Endothelial cell of umbilical vein (primary cell): ENCODE measurements at places on chromosomes 7 and 10. TPM values are rescaled to one million over a fixed set of nuclear protein-coding genes. Genes with fewer than 3 reads are reported as not detected.

DNA sequence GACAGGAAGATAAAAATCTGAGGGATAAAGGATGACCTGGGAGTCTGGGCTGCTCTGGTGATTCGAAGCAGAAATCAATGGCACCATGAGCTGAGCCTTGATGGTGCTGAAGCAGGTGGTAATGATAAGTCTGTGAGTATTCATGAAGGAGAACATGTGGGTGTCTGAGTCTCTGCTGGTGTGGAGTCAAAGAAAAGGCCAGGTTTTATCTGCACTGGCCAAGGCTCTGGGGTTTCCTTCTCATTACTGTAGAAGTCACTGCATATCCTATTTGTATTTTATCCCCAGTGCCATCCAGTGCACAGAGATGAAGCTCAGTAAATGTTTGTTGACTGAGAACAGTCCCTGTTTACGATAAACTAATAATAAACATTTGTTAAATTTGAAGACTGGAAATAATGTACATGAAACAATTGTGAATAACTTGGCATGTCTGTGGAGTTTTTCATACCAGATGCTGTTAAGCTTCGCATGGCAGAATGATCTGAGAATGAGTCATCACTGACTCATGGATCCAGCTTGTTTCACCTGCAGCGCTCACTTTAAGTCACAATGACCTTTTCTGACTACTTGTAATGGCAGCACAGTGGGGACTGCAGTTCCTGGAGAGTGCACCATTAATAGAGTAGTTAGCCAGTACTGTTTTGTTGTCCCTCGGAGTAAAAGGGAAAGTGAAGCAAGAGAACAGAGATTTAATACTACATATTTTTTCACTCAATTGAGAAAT, 538.5 kb downstream of the HTR7 start:
- peak; percentile 92 for DNase-seq

DNA sequence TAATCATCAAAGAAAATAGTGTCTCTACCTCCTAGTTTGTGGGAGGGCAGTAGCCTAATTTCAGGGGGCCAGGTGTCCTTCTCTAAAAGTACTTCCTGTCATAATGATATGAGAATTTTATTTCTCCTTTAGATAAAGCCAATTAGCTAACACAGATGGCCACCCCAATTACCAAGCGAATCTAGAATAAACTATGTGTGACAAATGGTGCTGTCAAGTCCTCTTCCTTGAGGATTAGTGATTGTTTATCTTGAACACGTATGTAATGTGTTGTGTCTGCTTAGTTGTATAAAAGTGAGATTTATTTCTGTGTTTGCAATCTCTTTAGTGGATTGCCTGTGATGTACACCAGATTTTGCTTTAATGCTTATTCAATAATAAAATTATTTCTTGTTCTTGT, 1120.0 kb downstream of the SORCS1 start:
- DNase-seq = no peak

DNA sequence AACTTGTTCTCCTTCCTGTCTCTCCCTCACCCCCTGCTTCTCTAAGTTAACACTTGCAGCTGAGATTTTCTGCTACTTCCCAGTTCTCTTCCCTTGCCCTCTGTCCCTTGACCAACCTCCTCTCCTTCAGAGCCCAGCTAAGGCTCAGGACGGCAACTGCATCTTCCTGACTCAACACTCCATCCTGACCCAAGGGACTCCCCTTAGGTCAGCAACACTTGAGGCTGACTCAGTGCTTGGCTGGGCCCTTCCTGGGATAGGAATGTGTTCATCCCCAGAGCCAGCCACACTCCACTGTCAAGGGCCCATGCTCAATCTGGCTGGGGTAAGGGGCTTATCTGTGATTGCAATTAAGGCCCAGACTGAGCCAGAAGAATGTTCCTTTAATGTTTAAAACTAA, 3.4 kb downstream of the CALHM2 start:
- peak; percentile 35 for DNase-seq

DNA sequence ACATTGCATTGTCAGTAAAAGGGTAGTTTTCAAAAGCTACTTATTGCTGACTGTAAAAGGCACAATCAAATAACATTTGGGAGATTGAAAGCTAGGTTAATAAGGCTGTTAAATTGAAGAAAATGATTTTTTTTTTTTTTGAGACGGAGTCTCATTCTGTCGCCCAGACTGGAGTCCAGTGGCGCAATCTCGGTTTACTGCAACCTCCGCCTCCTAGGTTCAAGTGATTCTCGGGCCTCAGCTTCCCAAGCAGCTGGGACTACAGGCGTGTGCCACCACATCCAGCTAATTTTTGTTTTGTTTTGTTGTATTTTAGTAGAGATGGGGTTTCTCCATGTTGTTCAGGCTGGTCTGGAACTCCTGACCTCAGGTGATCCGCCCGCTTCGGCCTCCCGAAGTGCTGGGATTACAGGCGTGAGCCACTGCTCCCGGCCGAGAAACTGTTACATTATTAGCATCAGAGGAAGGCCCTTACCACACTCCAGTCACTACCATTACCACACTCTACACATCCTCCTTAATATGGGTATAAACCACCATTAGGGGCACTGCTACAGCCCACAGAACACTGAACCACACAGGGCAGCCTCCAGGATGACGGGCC, 1.0 kb downstream of the CYP51A1 start:
- DNase-seq = peak; percentile 7

DNA sequence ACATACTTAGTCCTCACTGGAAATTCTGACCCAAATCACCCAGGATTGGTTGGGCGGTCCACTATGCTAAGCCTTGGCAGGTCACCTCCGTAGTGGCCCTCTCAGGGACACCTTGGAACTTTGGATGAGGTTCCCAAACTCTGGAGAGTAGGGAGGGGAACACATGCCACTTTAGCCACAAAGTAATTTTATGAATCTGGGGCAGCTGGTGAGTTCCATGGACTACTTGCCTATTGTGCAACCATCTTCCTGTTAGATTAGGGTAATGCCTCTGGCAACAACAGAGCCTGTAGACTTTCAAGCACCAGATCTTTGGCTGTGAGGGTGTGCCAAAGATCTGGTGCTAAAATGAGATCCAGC, 77.7 kb downstream of the ITGB8 start:
- no peak for DNase-seq

DNA sequence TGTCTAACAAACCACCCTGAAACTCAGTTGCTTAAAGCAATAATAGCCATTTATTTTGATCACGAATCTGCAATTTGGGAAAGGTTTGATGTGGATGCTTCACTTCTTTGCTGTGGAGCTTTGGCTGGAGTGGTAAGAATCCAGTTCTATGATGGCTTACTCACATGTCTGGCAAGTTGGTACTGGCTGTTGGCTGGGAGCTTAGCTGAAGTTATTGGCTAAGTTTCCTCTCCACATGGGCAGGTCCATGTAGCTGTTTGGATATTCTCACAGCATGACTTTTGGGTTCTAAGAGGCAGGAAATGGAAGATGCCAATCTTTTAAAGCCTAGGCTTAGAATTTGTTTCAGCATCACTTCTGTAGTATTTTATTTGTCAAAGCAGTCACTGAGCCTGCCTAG, 277.6 kb upstream of the NRP1 start:
- no peak for DNase-seq

The BICC1 gene
- 0.29 and 0.32 TPM in 2 replicates for total RNA-seq

The OR13A1 gene
- not detected in 2 replicates for total RNA-seq

DNA sequence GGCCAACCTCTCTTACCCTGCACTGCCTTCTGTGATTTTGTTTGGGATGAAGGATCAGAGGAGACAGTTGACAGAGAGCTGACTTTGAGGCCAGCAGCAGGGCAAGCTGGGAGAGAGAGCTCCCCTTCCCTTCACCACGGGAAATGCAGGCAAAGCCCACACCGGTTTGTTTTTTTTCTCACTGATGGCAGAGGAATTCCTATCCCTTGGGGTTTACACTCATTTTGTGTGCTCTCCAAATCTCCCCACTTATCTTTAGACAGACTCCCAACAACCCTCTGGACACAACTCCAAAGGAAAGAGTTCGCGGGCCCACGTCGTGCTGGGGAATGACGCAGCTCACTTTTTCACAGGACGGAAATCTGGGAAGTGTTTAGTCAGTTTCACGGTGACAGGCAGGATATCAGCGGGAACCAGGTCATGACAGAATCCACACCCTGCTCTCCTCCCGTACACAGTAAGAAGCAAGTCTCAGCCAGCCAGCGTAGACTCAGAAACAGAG, 68.3 kb upstream of the FAM171A1 start:
- DNase-seq = peak; percentile 62

The ARHGAP19 gene
- 19.1 and 20.0 TPM in 2 replicates for total RNA-seq

DNA sequence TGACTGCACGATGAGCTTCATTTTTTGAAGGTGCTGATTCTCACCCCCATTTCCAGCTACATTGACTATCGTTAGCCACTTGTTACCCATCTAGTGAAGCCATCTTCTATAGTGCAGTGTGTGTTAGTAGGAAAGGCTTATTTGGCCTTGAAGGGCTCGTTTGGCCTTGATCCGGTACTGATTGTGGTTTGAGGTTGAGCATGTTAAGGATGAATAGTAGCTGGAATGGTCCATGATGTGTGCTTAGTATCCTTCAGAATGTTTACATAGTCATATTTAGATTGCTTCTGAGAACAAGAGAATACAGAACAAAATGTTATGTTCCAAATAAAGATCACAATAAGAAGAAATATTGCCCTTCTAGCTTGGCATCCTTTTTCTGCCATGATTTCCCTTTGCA, 591.5 kb downstream of the AUTS2 start:
- DNase-seq = no peak

The CYP3A4 gene
- total RNA-seq = not detected in 2 replicates

The ZNRF2 gene
- total RNA-seq = 5.7 and 5.9 TPM in 2 replicates

GRCh38 chr10:3904419-3904960, 119.5 kb upstream of the KLF6 start:
- DNase-seq = no peak

DNA sequence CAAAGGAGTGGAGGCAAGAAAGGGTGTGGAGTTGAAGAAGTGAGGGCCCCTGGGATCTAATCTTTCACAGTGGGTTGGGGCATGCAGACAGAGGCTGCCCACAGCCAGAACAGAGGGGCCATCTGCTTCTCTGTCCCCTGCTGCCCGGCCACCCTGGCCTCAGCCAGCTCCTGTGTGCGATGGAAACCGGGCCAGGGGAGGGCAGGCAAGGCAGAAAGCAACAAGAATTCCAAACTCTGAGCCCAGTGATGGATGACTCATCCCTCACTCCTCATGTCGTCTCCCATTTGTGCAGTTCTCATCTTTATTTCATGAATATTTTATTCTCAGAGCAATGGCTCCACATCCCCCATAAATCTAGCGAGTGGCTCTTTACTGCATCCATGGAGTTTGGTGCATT, 757.1 kb downstream of the GRID1 start:
- DNase-seq = no peak

GRCh38 chr10:88408096-88408495, 175.0 kb downstream of the RNLS start:
- no peak for DNase-seq

DNA sequence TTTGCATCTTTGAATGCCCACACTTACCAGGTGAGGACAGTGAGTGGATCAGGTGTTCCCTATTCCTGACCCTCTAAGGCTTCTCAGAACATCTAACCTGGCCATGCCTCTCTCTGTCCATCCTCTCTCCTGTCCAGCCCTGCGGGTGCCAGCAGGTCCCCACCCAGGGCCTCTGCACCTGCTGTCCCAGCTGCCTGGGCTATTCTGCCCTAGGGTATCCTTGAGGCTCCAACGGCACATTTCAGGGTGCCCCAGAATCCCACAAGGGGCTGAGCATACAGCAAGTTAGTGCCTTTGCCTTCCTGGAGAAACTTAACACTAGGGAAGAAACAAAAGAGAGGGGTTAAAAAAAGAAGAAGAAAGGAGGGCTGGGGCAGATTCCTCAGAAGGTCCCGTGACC, 107.4 kb downstream of the UNCX start:
- no peak for DNase-seq

GRCh38 chr10:68154211-68154497, 44.9 kb downstream of the MYPN start:
- DNase-seq = no peak

DNA sequence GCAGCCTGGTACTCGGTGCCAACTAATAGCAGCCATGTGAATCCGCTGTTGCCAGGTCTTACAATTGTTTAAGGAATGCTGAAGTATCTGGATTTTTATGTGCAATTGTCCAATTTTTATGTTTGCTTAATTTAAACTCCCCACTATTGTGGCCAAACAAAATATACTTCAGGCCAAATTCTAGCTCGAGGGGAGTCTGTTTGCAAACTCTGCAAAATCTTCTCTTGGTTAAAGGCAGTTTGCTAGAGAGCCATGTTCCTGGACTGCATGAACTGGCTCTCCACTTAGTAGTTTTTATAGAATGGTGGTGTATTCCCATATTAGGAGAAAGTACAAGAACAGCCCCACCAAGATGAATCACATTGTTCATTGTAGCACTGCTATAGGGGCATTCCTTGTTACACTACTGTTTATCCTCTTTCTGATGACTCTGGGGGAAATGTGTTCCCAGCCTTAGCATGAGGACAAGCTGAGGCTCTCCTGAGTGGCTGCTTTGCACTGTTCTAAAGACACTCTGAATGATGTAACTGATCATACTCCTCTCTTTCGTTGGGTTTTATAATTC, 178.0 kb upstream of the GLI3 start:
- DNase-seq = no peak

DNA sequence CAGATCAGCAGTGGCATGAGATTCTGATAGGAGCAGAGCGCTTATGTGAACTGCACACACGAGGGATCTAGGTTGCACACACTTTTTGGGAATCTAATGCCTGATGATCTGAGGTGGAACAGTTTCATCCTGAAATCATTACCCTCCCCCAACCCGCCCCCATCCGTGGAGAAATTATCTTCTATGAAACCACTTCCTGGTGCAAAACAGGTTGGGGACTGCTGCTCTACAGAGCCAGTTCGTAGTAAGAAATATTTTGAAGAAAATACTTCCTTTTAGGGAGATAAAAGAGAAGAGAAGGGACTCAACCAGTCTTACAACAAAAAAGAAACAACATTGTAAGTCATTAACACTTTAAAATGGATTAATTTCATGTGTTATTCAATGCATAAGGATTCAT, 1308.2 kb downstream of the GATA3 start:
- no peak for DNase-seq

The KAZALD1 gene
- total RNA-seq = 2.9 and 3.3 TPM in 2 replicates

DNA sequence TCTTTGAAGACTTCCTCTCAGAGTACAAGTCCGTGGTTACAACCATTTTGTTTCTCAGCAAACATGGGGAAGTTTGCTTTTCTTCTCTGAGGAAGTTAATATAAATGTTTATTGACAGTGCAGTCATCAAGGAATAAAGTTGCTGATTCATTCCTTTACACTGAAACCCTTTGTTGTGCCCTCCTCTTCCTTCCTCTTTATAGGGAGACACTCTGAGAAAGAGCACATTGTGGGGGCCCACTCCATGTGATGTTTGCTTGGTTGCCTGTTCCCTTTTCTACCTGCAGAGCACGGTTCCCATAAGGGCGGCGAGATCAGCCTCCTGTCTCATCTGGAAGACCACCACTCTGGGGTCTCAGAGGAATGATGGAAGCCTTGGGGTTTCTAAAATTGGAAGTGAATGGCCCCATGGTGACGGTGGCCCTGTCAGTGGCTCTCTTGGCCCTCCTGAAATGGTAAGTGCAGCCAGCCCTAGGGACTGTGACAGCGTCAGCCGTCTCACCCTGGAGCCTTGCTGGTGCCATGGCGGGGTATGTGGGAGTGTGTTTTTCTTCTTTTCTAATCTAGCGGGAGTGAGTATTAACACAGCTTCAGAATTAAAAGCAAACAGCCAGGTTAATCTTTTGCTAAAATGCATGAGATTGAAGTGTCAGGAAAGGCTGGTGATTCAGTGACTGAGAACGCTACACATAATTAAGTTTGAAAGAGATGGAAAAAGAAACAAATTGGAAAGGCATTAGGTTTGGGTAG, at the start of gene TBXAS1:
Gene TBXAS1, plus strand, starts transcription at position 240 of the 750 bp plus-strand sequence. Its CDS starts 127 bp downstream, at position 367.
- DNase-seq = peak; percentile 20
